Stimulated activated CD8-positive, alpha-beta memory T cell treated with anti-CD3 and anti-CD28 coated beads, Interleukin-7, amount 100 ng/mL, for 1 hour (primary cell): ENCODE measurements at places on chromosomes 5 and 9.
A peak's percentile ranks its signal among the peaks of the same experiment; 100 is the strongest.

- no peak for DNase-seq
Measured at GRCh38 chr5:80067531-80068245, 32.5 kb downstream of the THBS4 start.

DNA sequence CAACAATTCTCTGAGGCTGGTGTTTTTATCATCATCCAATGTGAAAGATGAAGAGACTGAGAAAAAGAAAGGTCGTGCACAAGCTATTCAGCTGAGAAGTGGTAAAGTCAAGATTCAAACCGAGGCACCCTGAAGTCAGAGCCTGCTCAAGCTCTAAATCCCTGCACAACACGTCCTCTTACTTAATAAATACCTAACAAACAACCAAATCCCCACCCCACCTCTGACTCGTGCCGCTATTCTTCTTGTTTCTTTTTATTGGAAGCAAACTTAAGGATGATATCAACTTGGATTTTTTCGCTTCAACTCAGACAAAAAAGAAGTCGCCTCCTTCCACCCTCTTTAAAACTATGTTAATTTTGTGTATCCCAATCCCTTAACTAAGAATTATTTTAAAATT is 140.2 kb downstream of the CEP120 start:
- DNase-seq, result no peak

DNA sequence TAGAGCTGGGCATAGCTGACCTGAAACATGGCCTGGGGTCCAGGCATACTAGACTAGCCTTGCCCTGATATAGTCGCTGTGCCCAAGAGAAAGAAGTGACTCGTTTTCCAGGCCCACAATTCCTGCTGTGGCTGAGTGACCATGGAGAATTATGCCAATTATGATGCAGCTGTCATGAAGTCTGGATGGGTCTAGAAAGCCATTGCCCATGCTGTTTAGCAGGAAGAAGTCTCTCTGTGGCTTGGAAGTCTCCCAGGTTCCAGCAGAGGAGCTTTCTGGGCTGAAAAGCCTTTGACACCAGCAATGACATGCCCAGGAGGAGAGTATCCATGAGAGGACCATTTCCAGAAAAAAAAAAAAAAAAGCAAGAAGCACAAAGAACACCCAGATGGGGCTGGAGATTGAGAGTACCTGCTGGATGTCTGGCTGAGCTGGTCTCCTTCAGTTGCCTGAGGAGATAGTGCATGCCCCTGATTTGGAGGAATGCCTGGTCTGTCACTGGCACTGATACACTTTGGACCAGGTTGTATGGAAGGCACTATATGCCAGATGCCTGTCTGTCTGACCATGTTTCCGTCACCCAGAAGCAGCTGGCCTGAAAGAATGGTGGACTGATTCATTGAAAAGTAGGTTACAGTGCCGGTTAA is 128.0 kb upstream of the EPB41L4A start:
- DNase-seq, result no peak

- no peak for DNase-seq
Measured at GRCh38 chr5:11557063-11557462, 347.2 kb downstream of the CTNND2 start.

DNA sequence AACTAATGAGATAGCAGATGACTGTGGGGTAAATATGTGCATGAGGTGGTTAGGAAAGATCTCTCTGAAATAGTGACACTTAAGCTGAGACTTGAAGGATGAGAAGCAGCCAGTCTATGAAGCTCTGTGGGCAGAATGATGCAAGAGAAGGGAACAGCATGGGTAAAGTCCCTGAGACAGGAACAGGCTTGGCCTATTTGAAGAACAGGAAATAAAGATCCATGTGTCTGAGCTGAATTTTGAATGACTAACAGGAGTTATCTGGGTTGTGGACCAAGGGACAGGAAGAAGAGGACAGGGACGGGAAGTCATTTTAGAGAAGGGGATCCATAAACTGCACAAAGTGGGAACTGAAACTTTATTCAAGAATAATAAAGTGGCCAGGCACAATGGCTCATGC is 25.6 kb upstream of the HMGCS1 start:
- no peak for DNase-seq

DNA sequence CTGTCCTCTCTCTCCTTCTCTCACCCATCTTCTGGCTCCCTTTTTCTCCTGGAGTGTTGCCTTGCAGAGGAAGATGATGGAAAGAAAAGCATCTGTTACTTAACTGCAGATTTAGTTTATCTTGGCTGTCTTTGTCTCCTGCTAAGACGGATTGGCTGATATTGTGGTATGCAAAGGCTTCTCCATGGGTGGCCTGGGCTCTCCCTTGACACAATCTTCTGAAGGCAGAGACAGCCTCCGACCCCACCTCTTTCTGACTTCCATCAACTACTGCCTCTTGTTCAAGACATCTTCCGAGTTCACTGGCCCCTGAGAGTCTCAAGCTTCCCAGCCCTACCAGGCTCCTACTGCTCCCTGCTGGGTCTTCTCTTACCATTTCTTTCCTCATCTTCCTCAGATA is 403.7 kb downstream of the LRRC70 start:
- no peak for DNase-seq

GRCh38 chr5:172887692-172888091 is 53.6 kb downstream of the ERGIC1 start:
- DNase-seq, result no peak

DNA sequence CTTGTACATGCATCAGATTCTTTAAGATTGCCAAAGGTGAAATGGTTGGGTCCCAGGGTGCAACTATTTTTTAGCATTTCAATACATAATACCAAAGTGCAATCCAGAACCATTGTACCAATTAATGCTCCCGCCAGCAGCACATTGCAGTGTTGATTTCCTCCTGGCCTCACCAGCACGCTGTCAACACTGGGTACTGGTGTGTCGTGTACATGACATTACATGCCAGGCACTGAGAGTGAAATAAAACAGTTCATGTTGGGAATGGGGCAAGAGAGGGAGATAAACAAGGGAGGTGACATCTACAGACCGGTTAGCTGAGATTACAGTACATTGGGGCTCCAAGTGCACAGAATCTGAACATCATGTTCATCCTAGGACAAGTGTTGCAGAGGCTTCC is 37.8 kb downstream of the HMGCS1 start:
- DNase-seq, result no peak

- no peak for DNase-seq
Measured at GRCh38 chr9:86809759-86810367, 137.4 kb downstream of the GAS1 start.

DNA sequence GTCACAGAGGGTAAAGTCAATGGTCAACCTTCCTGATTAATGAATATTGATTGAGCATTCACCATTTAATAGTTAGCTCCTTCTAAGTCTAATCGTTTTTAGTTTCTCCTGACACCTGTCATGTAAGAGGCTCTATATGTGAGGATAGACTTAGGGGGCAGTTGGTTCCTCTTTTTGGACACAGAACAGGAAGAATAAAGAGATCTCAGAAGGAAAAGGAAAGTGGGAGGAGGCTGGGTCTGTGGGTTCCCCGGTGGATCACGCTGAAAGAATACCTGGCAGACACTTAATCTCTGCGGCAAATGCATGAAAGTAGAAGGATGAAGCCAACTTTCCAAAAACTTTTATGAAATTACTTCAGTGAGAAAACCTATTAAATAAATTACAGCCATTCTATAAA is 98.4 kb downstream of the PDE4D start:
- DNase-seq, result no peak

DNA sequence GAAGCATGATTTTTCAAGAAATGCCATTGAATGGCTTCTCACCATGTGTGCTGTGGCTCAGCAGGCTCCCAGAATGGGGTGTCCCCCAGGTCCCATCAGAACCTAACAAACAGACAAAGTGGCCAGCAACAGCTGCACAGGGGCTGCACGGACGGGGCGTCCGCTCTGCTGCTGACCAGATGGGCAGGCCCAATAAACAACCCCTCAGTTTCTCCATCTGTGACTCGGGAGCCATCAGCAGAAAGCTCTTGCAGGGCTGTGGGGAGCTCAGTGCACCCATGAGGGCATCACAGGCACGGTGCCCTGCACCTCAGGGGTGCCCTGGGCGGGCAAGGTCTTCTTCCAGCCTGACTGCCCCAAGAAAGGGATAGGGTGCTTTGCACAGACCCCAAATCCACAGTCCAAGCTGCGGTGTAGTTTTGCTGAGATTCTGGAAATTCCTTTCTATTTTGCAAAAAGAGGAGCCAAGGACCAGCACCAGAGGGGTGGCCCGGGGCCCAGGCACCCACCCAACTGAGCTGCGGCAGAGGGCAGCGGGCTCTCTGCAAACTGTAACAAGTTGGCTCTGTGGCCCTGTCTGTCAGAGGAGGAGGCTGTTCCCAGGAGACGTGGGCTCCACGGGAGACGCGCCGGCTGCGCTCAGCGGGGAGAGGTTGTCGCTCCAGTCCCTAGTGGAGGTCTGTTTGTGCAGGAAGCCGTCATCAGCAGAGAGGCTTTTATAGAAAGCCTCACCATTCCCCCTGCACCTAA is 138.7 kb upstream of the PPP1R26 start:
- no peak for DNase-seq

GRCh38 chr5:16886793-16887345 is 49.2 kb downstream of the MYO10 start:
- no peak for DNase-seq

DNA sequence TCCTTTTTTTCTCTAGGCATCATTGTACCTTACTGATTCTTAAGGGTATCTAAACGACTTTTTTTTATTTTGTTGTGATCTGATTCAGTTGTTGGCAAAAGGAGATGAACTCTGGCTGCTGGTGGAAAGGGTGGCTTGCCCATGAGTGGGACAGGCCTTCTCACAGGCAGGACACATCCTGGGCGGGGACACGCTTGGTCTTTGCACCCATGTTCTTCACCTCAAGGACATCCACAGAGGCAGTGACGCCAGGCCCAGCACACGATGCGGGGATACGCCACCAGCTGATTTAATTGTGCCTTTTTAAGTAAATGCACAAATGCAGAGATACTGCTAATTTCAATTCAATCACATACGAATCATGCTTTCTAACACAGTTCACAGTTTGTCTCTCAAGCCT is 208.1 kb downstream of the FANCC start:
- DNase-seq, result no peak

GRCh38 chr9:96502539-96503373 is 52.8 kb downstream of the HABP4 start:
- no peak for DNase-seq

DNA sequence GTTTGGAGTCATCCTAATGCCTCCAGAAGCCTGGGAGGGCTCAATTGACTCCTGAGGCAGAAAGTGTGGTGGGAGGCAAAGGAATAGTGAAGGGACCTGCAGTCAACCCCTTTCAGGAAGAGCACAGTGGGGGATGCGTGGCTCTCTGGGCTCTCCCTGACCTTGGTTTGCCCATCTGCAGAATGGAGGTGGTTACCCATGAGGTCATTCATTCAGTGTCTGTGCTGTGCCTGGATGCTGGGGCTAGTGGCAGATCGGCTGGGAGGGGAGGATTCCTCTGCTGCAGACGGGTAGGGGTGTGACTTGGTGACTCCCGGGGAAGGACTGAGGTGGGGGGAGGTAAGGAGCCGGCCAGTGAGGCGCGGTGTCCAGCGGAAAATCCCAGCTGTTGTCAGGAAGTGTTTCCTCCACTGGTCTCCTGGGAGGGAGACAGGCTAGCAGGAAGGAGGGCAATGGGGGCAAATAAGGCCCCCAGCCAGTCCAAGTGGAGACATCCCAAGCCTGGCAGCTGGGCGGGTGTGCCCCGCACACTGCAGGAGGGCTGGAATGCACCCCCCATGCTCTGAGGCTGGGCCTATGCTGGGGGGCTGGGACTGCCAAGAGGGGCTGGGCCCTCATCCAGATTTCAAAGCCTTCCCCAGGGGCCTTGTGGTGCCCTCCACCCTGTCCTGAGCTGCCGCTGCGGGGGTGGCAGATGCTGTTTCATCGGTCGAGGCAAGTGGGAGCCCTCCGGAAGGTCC is 10.9 kb downstream of the CXXC5 start:
- no peak for DNase-seq

GRCh38 chr9:93861736-93862358 is 93.3 kb downstream of the BARX1 start:
- DNase-seq, result no peak

- peak; percentile 35 for DNase-seq
Measured at GRCh38 chr5:133423618-133424282, 188.6 kb downstream of the FSTL4 start.

DNA sequence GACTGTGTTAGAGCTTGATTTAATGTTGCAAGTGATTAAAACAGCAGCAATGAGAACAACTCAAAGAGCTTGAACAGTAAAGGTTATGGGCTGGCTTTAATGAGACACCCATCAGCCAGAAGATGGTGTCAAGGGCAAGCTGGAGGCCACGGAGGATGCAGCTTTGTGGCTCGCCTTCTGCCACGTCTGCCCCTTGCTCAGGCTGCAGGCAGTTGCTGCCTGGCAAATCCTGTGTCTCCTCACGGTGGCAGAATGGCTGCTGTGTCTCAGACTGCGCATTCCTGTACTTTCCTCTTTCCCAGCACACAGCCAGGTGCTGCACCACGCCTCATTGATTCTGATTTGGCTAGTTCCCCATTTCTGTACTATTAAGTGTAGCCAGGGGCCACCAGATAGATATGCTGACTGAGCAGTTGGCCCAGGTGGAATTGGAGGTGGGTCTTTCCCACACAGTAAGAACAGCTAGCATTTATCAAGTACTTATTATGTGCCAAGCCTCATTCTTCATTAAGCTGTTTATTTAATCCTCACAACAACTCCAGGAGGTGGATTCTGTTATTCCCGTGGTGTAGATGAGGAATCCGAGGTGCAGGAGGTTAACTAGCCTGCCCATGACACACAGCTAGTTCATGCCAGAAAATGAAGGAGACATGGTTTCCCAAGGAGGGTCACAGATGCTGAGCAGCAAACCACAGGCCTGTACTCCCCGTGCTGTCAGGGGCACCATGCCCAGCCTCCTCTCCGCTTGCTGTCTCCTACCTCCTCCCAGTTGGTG is 3.5 kb downstream of the NXNL2 start:
- no peak for DNase-seq

GRCh38 chr9:116058421-116058820 is 95.2 kb upstream of the PAPPA start:
- DNase-seq, result no peak
